ENCODE measurements at places on chromosomes 4 and X.
A peak's percentile ranks its signal among the peaks of the same experiment; 100 is the strongest.

GRCh38 chr4:158849681-158850080, 80.9 kb downstream of the FNIP2 start:
- no peak overlapping the region for H3K4me3 ChIP-seq
- no peaks in the 10 kb centered on the region for H3K36me3 ChIP-seq
- no peaks in the 10 kb centered on the region for H3K4me1 ChIP-seq
- no peak for DNase-seq

DNA sequence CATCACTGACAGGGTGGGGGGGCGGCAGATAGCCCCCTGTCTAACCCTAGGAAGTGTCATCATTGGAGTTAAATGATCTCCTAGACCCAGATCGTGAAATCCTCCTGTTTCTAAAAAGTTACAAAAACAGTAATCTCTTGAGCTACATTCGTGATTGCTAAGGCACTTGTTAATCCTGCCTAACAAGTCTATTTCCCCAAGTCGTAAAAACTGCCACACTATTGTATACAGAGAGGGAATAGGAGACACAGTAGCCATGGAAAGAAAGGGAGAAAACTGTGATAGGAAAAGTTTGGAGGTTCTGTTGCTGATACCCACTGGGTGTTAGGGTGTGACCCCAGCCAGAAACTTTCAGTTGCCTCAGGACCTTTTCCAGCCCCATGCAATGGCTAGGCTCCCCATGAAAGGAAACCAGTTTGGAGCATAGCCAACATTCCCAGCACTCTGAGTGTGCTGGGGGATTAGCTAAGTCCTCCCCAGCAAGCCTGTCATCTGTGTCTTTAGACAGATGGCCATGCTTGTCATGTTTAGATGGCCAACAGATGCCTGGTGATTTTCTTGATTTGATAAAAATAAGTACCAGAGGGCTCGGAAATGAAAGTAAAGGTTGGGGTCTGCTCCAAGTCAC, 63.3 kb upstream of the ANXA10 start:
- H3K27ac ChIP-seq: no peak overlapping the region
- no peaks in the 10 kb centered on the region for H3K4me1 ChIP-seq
- DNase-seq: no peak
- H3K27me3 ChIP-seq: no peaks in the 10 kb centered on the region

DNA sequence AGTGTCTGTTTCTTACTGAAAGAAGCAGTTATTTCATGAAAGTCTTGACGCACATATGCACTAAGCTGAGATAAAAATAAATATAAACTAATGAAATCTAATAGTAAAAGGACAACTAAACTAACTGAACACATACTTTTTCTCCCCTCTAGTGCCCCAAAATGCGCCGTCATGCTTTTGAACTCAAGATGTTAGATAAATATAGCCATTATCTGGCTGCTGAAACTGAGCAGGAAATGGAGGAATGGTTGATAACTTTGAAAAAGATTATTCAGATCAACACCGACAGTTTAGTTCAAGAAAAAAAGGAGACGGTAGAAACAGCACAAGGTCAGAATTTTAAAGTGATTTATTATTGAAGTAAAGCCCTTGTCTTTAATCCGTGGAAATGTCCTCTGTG, 70.2 kb downstream of the DOCK11 start:
- DNase-seq: no peak
- H3K4me1 ChIP-seq: no peaks in the 10 kb centered on the region
- H3K36me3 ChIP-seq: no peaks in the 10 kb centered on the region
- H3K27ac ChIP-seq: no peak overlapping the region

DNA sequence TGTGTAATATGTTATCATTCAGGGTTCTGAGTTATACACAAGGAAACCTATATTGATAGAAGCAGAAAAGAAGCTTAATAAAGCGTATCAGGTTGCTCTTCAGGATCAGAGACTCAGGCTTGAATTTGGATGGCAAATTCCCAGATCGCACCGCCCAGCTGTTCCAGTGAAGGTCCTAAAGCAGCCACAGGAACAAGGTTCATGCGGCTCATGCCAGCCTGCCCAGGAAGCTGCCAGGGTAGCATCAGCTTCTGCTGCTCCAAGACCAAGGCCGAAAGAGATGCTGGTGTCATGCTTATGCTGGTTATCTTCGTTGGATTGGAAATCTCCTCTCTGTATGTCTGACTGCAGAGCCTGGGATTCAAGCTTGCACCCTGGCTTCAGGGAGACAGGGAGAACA, 127.7 kb downstream of the MANBA start:
- H3K27ac ChIP-seq: no peak overlapping the region
- H3K36me3 ChIP-seq: no peaks in the 10 kb centered on the region
- no peak overlapping the region for H3K4me3 ChIP-seq

DNA sequence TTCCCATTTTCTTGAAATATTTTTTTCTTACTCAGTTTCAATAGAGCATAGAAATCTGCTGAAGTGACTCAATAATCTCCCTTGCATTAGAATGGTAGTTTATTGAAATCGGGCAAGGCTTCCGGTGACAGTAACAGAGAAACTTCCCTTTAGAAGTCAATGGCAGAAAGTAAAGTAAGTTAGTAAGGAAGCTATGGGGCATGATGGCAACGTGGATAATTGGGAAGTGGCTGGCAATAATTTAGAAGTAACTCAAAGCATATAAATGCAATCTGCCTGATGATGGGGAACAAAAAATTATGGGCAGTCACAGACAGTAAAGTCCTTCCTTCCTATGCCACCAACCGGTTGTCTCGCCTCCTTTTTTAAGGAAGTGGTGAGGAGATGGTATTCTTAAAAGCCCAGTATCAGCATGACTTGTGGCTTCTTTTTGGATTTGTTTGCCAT, 7.6 kb downstream of the CYBB start:
- no peaks in the 10 kb centered on the region for H3K27me3 ChIP-seq
- no peaks in the 10 kb centered on the region for H3K36me3 ChIP-seq
- DNase-seq: no peak

DNA sequence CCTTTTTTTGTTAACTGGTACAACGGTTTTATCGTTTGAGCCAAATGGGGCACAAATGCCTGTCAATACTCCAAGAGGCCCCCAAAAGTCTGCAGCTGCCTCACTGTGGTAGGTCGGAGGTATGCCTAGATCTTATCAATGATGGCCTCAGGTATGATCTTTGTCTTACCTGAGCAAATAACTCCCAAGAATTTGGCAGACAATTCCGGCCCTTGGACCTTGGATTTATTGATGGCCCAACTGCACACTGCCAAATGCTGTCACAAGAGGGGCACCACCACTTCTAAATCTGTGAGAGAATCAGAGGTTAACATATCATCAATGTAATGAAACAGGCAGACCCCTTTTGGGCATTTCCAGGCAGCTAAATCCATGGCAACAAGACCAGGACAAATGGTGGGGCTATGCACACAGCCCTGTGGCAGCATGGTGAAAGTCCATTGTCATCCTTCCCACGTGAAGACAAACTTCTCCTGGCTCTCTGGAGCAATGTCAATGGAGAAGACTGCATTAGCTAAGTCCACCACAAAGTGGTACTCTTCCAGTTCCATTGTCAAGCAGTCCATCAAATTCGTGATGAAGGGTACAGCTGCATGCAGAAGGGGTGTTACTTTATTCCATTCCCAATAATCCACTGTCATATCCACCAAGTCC, 28.6 kb downstream of the CXCL13 start:
- no peaks in the 10 kb centered on the region for H3K27me3 ChIP-seq
- H3K4me3 ChIP-seq: no peak overlapping the region
- peaks cover 35% of the 10 kb centered on the region for H3K4me1 ChIP-seq
- no peaks in the 10 kb centered on the region for H3K36me3 ChIP-seq
- DNase-seq: no peak

- no peak overlapping the region for H3K27ac ChIP-seq
- no peaks in the 10 kb centered on the region for H3K4me1 ChIP-seq
- no peaks in the 10 kb centered on the region for H3K27me3 ChIP-seq
- H3K4me3 ChIP-seq: no peak overlapping the region
- no peak for DNase-seq
- H3K36me3 ChIP-seq: no peaks in the 10 kb centered on the region
Observed at GRCh38 chr4:156038772-156039171, 85.1 kb upstream of the CTSO start.

GRCh38 chrX:24672701-24673190, 21.0 kb upstream of the POLA1 start:
- no peak for DNase-seq
- H3K4me1 ChIP-seq: no peaks in the 10 kb centered on the region
- no peaks in the 10 kb centered on the region for H3K36me3 ChIP-seq
- H3K27me3 ChIP-seq: no peaks in the 10 kb centered on the region
- no peak overlapping the region for H3K4me3 ChIP-seq
- H3K27ac ChIP-seq: no peak overlapping the region

DNA sequence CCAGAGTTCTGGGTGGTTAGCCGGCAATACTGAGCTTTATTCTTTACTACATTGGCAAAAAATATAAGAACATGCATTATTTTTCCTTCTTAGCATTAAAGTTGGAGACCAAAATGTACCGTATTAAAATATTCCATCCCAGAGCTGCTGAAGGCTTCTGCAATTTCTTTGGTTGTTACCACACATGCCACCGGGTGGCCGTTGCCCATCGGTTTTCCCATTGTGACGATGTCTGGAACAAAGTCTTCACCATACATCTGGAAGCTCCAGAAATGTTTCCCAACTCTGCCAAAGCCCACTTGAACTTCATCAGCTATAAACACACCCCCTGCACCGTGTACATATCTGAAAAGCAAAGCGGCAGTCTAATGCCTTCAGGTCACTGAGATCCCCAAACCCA, 13.7 kb downstream of the ETNPPL start:
- DNase-seq: no peak
- H3K4me3 ChIP-seq: no peak overlapping the region
- no peak overlapping the region for H3K27ac ChIP-seq
- no peaks in the 10 kb centered on the region for H3K36me3 ChIP-seq
- H3K4me1 ChIP-seq: no peaks in the 10 kb centered on the region

- H3K27ac ChIP-seq: no peak overlapping the region
- H3K4me3 ChIP-seq: no peak overlapping the region
- no peaks in the 10 kb centered on the region for H3K36me3 ChIP-seq
- no peak for DNase-seq
Observed at GRCh38 chr4:113524505-113525186, 236.9 kb downstream of the CAMK2D start.

GRCh38 chr4:133856731-133857355, 344.7 kb downstream of the PABPC4L start:
- H3K4me1 ChIP-seq: no peaks in the 10 kb centered on the region
- no peaks in the 10 kb centered on the region for H3K36me3 ChIP-seq
- no peaks in the 10 kb centered on the region for H3K27me3 ChIP-seq

- H3K27me3 ChIP-seq: no peaks in the 10 kb centered on the region
- H3K4me3 ChIP-seq: no peak overlapping the region
- H3K36me3 ChIP-seq: no peaks in the 10 kb centered on the region
- H3K4me1 ChIP-seq: no peaks in the 10 kb centered on the region
Observed at GRCh38 chr4:182748949-182749348, 168.2 kb downstream of the DCTD start.

- no peak for DNase-seq
- H3K27ac ChIP-seq: no peak overlapping the region
- no peaks in the 10 kb centered on the region for H3K27me3 ChIP-seq
Observed at GRCh38 chr4:48332661-48333060, 8.7 kb upstream of the SLAIN2 start.

- H3K4me1 ChIP-seq: no peaks in the 10 kb centered on the region
- no peak for DNase-seq
Observed at GRCh38 chrX:22026731-22027130, 5.4 kb upstream of the PHEX start.

- peaks cover 27% of the 10 kb centered on the region for H3K36me3 ChIP-seq
- H3K27ac ChIP-seq: peak overlapping the region; percentile 98
- H3K27me3 ChIP-seq: no peaks in the 10 kb centered on the region
- peak; percentile 76 for DNase-seq
Observed at GRCh38 chr4:118834960-118835569, 861 bp downstream of the SEC24D start.

- no peak for DNase-seq
- no peaks in the 10 kb centered on the region for H3K36me3 ChIP-seq
- H3K4me1 ChIP-seq: no peaks in the 10 kb centered on the region
- no peak overlapping the region for H3K4me3 ChIP-seq
Observed at GRCh38 chr4:102223461-102223860, 121.8 kb downstream of the SLC39A8 start.

DNA sequence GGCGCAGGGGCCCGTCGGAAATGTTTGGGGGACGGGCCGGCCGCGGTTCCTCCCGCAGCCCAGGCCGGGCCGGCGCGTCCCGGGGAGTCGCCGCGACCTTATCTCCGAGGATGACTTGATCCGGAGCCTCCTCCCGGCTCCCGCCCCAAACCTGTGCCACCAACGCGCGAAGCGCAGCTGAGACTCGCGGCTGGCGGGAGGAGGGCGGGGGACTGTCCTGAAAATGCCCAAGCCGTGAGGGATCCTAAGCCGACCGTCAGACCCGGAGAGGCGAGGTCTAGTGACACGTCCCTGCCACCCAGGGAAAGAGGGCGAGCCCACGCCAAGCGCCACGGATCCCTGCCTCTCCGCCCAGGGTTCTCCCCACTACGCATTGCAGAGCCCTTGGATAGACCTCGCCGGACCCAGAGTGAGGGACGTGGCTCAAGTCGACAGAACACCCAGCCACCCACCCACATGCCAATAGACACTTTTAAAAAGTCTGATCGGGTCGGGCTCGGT, 26.9 kb downstream of the UTP14A start:
- H3K27ac ChIP-seq: no peak overlapping the region
- no peaks in the 10 kb centered on the region for H3K36me3 ChIP-seq
- peak; percentile 41 for DNase-seq
- H3K4me1 ChIP-seq: no peaks in the 10 kb centered on the region

- no peaks in the 10 kb centered on the region for H3K27me3 ChIP-seq
- peaks cover 21% of the 10 kb centered on the region for H3K36me3 ChIP-seq
- no peak overlapping the region for H3K4me3 ChIP-seq
- DNase-seq: no peak
- no peak overlapping the region for H3K27ac ChIP-seq
- no peaks in the 10 kb centered on the region for H3K4me1 ChIP-seq
Observed at GRCh38 chr4:102575369-102576129, 74.4 kb downstream of the NFKB1 start.

DNA sequence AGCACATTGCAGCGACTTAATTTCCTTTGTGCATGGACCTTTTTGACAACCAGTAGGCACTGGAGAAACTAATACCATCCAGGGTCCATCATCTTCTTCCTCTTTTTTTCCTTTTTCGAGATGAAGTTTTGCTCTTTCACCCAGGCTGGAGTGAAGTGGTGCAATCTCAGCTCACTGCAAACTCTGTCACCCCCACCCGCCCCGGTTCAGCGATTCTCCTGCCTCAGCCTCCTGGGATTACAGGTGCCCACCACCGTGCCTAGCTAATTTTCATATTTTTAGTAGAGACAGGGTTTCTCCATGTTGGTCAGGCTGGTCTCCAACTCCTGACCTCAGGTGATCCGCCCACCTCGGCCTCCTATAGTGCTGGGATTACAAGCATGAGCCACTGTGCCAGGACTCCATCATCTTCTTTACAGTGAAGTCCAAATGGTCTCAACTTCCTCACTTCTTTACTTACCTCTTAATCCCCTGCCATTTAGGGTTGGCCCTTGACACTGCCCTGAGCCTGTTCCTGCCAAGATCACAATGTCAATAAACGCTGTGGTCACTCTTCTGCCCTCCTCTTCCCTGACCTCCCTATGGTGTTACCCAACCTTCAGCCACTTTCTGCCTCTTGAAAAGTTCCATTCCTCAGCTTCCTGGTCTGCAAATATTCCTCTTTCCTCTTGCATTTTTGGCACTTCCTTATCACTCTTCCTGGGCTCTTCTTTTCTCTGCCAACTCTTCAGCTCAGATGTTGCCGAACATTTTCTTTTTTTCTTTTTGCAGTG, 119.8 kb upstream of the SLC34A2 start:
- no peaks in the 10 kb centered on the region for H3K36me3 ChIP-seq
- H3K4me3 ChIP-seq: no peak overlapping the region
- H3K27me3 ChIP-seq: no peaks in the 10 kb centered on the region
- no peak for DNase-seq
- H3K4me1 ChIP-seq: no peaks in the 10 kb centered on the region

- H3K4me3 ChIP-seq: no peak overlapping the region
- H3K4me1 ChIP-seq: no peaks in the 10 kb centered on the region
- no peaks in the 10 kb centered on the region for H3K36me3 ChIP-seq
- no peaks in the 10 kb centered on the region for H3K27me3 ChIP-seq
- H3K27ac ChIP-seq: no peak overlapping the region
Observed at GRCh38 chr4:119184128-119184527, 28.4 kb upstream of the USP53 start.
